ENCODE measurements at places on chromosomes 16 and 17.

- no peak for DNase-seq
Observed at GRCh38 chr16:73753931-73754330, 542.7 kb upstream of the PSMD7 start.

DNA sequence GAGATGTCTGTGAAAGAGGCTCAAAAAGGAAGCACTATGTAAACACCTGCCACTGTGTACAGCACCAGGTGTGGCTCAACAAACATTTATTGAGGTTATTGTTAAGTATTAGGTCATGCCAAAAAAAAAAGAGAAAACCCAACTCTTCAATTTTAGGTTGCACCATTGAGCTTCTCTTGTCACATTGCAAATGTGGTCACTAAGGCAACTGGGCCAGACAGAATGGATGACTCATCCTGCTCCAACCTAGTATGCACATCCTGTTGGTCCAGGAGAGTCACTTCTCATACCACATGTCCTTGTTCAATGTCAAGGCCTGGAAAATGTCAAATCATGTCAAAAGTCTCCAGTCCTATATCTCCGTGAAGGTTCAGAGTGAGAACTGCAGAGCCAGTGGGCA is 25.0 kb downstream of the HOXB1 start:
- DNase-seq = no peak

DNA sequence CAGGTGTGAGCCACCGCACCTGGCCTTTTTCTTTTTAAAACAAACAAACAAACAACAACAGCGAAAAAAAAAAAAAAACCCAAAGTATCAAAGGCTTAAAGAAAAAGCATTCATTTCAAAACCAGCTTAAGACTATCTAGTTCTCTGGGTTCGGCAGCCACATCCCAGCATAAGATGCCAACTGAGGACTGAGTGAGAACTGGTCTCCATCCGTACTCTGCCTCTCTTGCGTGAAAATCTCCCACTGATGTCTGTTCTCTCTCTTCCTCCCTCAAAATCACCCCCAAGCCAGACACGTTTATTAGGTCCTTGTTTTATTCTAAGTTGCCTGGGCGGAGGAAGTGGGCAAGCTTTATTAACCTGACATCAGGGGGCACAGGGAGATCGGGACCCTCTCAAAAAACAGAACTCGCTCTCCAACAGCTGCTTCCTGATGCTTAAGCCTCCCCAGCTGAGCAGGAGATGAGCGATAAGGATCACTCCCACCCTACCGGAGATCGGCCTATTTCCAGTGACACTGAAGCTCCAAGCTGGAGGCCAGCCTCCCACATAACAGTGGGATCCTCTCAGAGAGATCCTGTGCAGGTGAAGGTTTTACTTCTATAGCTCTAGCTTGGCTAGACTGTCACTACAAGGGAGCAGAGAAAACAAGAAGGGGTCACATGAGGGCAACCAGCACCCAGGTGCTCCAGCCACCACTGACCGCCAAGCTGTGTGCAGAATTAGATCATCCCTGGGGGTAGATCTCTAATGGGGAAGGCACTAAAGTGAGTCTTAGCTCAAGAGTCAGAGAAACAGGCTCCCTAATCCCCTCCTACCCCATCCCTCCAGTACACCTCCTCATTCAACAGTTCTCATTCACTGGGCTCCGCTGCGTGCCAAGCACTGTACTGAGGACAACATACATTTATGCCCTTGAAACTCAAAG is 13.6 kb downstream of the CDC42EP4 start:
- DNase-seq = no peak

- no peak for DNase-seq
Observed at GRCh38 chr17:44213403-44214229, 5.9 kb downstream of the UBTF start.

- no peak for DNase-seq
Observed at GRCh38 chr17:173166-173911, 8.1 kb downstream of the DOC2B start.
